ENCODE measurements at places on chromosomes 5 and 9. TPM values are rescaled to one million over a fixed set of nuclear protein-coding genes. Genes with fewer than 3 reads are reported as not detected.

LCNL1 gene
- not detected for total RNA-seq

SLC1A3 gene
- total RNA-seq, result 17.0 TPM

CARTPT gene
- total RNA-seq, result not detected

ANKRD20A1 gene
- not detected for total RNA-seq

GGTA1 gene
- total RNA-seq, result not detected

PCDHGA9 gene
- 0.17 TPM for total RNA-seq

ZNF883 gene
- 8.1 TPM for total RNA-seq

PAM gene
- 360 TPM for total RNA-seq

ZNF484 gene
- total RNA-seq, result 7.6 TPM

Measured in M059J (cell line).